ENCODE measurements at places on chromosomes 16 and 17.

- no peak for DNase-seq
These were observed 56.5 kb downstream of the COPRS start for GRCh38 chr17:31802502-31802901.

DNA sequence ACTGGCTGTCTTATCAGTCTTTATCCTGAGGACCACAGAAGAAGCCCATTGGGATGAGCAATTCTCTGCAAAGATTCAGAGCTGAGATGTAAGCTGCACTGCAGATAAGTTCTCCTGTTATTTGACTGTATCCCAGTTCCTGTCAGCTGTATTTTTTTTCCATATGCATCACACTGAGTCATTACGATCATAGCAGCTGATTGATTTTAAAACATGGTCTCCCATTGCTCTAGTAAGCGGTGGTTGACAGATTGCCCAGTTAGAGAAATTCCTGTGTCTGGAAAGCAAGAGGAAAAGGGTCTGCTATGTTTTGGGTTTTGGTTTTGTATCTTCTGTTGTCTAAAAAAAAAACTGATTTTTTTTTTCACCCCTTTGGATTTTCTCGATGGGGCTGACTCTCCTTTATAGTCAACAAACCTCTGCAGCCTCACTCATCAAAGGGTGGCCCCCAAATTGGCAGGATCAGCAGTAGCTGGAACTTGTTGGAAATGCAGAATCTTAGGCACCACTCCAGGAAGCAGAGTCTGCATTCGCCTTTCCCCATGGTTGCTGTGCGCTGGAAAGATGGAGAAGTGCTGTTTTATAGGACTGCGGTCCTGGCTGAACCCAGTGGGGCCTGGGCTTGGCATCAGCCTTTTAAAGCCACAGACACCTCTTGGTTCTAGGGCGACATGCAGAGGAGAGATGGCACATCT is 220.1 kb upstream of the MPHOSPH6 start:
- no peak for DNase-seq

GRCh38 chr17:62822080-62822904 is 14.2 kb upstream of the MARCHF10 start:
- no peak for DNase-seq

GRCh38 chr16:11876306-11876705 is 25.0 kb upstream of the RSL1D1 start:
- DNase-seq, result no peak

DNA sequence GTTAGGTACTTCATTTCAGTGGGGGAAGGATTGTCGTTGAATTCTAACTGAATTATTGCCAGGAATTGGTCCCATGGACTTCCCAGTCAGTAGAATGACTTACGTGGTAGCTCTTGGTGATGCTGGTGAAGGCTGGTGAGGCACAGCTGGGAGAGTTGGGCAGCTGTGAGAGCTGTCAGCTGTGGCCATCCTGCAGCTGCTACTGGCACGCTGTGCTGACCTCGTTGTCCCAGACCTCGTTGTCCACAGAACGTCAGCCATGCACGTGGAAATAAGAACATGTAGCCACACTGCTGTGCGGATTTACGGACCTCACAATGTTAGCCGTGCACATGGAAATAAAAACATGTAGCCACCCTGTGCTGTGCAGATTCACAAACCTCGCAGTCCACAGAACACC is 102.3 kb downstream of the NPIPB11 start:
- DNase-seq, result no peak

GRCh38 chr17:77602883-77603640 is 355.4 kb upstream of the TNRC6C start:
- DNase-seq, result no peak

DNA sequence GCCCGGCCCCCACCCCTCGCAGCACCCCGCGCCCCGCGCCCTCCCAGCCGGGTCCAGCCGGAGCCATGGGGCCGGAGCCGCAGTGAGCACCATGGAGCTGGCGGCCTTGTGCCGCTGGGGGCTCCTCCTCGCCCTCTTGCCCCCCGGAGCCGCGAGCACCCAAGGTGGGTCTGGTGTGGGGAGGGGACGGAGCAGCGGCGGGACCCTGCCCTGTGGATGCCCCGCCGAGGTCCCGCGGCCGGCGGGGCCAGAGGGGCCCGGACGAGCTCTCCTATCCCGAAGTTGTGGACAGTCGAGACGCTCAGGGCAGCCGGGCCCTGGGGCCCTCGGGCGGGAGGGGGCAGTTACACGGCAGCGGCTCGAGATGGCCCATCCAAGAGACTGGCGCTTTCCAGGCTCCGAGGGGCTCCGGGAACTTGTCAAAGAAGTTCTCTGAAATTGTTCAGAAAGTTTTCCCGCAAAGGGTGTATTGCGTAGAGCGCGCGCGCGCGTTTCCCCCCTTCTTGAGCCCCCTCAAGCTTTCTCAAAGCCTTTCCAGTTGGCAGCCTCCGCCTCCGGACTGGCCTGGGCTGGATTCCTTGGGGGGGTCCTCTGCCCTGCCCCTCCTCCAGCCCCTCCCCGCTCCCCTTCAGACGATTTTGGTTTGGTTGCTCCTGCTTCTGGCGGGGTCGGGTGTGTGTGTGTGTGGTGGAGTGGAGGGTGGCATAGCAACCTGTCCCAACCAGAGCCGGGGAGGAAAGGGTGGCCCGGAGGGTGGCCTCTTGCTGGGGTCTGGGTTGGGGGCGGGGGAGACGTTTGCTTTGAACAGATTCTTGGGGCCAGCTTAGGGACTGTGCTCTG is 504 bp downstream of the ERBB2 start:
- DNase-seq, result no peak

DNA sequence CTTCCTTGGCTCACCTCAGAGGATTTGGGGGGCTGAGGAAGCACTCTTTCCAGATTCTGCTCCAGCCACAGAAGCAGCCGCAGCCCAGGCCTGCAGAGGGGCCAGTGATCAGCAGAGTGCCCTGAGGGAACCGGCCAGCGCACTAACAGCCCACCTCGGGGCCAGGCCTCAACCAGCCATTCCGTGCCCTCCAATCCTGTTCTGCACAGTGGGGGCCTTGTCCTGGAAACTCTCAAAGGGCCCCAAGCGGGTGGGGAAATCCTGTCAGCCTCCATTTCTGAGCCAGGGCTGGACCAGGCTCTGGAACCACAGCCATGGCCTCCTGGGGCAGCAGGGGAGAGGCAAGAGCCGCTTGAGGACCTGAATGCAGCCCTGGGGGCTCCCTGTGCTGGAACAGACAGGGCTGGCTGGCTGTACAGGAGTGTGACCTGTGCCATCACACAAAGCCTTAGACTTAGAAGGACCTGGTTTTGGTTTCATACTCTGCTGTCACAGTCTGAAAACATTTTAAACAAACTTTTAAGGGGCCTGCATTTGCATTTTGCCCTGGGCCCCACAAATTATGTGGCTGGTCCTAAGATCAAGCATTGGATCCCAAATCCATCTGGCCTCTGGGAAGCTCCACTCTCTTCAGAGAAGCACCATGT is 10.0 kb downstream of the CNGB1 start:
- DNase-seq, result no peak

DNA sequence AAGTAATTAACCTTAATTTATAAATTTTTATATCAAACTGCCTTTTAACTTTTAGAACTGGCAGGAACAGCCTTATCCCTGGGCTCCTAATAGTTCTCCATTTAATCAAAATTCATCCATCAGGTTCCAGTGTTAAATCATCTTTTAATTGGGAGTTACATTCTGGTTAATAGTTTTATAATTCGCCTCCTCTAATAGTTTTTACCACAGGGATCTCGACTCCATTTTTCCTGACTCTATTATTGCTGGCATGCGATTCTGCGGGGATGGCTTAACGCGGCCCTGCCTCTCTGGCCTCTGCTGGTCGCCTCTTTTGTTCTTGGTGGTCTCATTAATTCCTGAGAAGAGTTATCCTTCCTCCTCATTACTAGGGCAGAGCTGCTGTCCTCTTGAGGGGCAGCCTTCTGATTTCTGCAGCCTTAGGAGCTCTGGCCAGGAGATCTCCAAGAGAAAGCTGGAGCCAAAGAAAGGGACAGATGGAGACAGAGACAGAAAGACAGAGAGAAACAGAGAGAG is 71.1 kb downstream of the MRM1 start:
- DNase-seq, result no peak

- no peak for DNase-seq
These were observed 9.4 kb downstream of the GJC1 start for GRCh38 chr17:44820631-44821212.

DNA sequence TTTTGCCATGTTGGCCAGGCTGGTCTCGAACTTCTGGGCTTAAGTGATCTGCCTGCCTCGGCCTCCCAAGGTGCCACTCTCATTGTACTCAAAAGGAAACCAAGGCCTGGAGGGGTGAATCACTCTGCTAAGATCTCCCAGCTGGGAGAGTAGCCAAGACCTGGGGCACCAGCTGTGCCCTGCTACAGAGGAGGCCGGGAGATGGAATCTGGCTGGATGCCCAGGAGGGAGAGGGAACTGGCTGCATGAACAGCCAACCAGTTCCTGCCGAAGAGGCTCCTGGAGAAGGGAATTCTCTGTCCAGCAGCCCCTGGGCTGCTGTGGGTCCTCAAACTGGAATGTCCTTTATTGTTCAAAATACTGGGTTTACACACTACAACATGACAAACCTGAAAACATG is 238.7 kb upstream of the CIBAR2 start:
- DNase-seq, result peak; percentile 87

DNA sequence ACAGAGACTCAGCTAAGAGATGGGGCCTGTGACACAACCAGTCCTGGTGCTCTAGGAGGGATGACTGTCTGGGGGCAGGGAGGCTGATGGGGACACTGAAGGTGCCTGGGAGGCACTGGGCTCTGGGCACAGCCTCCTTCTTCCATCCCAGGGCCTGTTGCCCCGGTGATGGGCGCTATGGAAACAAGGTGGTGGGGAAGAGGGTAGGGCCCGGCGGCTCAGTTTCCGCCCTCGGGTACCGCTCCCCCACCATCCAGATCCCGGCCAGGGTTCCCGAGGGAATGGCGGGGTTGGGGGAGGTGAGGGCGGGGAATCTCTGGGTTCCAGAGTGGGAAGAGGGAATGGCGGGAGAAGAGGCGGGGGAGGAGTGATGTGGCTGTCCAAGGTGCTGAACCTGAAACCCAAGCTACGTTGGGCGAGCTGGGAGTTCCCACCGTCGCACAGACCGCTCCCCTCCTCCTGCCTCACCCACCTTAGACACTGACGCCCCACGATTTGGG is 981 bp downstream of the KCNH4 start:
- no peak for DNase-seq

GRCh38 chr16:21084631-21085225 is 65.9 kb downstream of the DNAH3 start:
- no peak for DNase-seq

DNA sequence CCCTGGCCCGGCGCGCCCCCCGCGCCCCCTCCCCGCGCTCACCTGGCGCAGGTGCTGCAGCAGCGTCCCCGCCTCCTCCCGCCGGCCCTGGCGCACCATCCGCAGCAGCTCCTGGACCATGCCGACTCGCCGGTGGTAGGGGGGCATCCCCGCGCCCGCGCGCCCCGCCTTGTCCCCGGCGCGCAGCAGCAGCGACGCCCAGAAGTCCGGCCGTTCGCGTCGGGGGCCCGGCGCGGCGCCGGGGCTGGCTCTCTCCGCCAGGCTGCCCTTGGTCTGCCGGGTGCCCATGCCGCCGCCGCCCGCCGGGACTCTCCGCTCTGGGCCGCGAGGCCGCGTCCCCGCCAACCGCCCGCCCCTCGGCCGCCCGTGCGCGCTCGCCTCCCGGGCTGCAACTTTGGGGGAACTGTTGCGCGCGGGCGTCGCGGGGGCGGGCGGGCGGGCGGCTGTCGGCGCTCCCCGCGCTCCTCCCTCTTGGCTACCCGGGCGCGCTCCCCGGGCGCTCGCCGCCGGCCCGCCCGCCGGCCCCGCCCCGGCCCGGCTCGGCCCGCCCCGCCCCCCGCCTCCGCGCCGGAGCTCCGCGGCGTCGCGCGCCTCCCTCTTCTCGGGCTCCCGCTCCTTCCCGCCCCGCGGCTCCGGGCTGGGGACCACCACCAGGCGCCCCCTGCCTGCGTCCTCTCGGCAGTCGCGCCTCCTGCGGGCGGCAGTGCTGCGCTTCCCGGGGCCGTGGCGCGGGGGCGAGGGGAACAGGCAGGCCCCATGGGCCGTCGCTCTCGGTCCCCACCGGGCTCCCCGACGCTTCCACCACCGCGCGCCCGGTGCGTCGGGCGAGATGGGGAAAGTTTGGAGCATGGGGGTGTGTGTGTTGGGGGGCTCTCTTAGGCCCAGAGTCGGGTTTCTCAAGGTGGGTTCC is at the start of gene LRRC75A:
TSS of gene LRRC75A (minus strand) at position 491 of the 910 bp plus-strand sequence. CDS start at position 288, 203 bp downstream.
- peak; percentile 47 for DNase-seq

DNA sequence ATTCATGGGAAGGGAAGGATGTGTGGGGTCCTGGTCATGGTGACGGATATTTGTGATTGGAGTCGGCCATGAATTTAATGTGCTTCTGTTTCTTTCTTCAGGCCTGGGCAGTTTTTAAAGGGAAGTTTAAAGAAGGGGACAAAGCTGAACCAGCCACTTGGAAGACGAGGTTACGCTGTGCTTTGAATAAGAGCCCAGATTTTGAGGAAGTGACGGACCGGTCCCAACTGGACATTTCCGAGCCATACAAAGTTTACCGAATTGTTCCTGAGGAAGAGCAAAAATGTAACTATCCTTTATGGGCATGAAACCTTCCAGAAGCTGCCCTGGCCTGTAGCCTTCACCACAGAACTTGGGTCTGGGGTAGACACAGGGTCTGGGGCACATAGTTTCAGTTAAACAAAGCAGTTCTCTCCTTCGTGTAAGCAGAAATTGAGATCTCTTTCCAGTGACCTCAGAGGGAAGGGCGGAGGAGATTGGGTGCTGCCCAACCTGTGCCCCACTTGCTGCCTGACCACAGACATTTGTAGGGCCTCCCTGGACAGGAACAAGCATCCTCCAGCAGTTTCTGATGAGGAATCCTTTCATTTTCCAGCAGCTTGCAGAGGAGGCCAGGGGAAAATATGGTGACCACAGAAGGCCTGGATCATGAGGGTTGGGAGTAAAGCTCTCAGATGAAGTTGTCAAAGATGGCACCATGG is 10.1 kb downstream of the IRF8 start:
- peak; percentile 34 for DNase-seq

GRCh38 chr16:21070564-21070963 is 80.1 kb downstream of the DNAH3 start:
- DNase-seq, result no peak

- no peak for DNase-seq
These were observed 24.4 kb upstream of the EFCAB13 start for GRCh38 chr17:47299239-47299910.

GRCh38 chr17:68809148-68809547 is 146.0 kb downstream of the ABCA8 start:
- DNase-seq, result no peak

- no peak for DNase-seq
These were observed 22.4 kb downstream of the MIS12 start for GRCh38 chr17:5508810-5509209.

- DNase-seq, result no peak
These were observed 37.8 kb upstream of the ADGRG1 start for GRCh38 chr16:57590654-57591085.

DNA sequence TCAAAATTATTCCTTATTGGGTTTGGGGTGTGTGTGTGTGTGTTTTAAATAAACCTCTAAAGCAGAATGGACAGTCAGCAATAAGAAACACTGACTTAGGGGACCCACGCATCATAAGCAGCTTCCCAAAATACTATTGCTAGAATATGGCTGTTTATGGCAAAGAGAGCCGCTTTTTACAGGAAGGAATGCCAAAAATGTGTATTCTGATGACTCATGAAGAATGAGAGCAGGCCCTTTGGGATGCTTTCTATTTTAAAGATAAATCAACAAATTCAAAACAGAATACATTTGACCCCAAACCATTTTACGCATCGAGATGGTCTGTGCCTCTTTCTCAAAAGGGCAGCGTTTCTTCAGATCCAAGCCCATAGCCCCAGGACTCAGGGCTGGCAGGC is 37.5 kb downstream of the ARHGAP17 start:
- DNase-seq, result no peak
